Peyer's patch (tissue), 4 donors: ENCODE measurements at places on chromosomes 4 and X. TPM values are rescaled to one million over a fixed set of nuclear protein-coding genes. Genes with fewer than 3 reads are reported as not detected.

- H3K4me1 ChIP-seq: no peaks in the 10 kb centered on the region
- H3K27me3 ChIP-seq: no peaks in the 10 kb centered on the region
- no peak for DNase-seq
- H3K4me3 ChIP-seq: no peak overlapping the region
- no peaks in the 10 kb centered on the region for H3K36me3 ChIP-seq
Measured at GRCh38 chrX:45781901-45782553, 581.4 kb upstream of the DIPK2B start.

- no peak overlapping the region for H3K27ac ChIP-seq
- H3K4me3 ChIP-seq: no peak overlapping the region
- no peak for DNase-seq
- no peaks in the 10 kb centered on the region for H3K36me3 ChIP-seq
- no peaks in the 10 kb centered on the region for H3K4me1 ChIP-seq
Measured at GRCh38 chrX:136586386-136586785, 54.4 kb downstream of the VGLL1 start.

DNA sequence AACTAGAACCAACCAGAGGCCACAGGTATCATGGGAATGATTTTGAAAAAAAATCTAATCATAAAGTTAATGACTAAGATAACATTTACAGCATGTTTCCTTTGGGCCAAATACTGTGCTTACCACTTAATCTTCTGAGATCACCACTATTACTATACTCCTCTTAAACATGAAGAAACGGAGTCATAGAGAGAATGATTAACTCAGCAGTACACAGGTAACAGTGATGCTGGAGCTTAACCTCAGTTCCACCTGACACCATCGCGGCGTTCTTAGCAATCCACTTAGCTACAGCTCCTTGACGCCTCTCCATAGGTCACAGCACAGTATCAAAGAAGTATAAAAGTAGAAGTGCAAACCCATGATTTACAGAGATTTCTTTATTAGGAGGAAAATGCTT lies 592.6 kb upstream of the SLIT2 start:
- no peaks in the 10 kb centered on the region for H3K4me1 ChIP-seq
- H3K27me3 ChIP-seq: no peaks in the 10 kb centered on the region
- no peak overlapping the region for H3K27ac ChIP-seq
- no peak overlapping the region for H3K4me3 ChIP-seq

Gene SMIM10
- total RNA-seq: not detected

Gene ALB
- 0.66 TPM for total RNA-seq

Gene FATE1
- total RNA-seq: not detected

DNA sequence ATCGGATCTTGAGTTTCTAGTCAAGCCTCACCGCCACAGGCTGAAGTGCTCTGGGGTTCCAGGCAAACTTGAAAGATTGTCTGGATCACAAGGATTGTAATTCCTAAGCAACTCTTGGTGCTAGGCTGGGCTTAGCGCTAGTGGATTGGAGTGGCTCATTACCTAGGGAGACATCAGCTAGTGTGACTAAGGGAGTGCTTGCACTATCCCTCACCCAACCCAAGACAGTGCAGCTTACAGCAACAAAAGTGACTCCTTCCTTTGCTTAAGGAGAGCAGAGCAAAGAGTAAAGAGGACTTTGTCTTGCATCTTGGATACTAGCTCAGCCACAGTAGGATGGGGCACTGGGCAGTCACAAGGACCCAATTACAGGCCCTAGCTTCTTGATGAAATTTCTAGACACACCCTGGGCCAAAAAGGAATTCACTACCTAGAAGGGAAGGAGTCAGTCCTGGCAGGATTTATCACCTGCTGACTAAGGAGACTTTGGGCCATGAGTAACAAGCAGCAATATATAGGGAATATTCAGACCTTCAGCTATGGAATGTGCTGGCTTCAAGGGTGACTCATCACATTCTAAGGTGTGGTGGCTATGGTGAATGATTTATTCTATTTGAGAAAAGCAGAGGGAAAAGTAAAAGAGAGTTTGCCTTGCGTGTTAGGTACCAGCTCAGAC lies 1212.4 kb downstream of the PCDH18 start:
- no peaks in the 10 kb centered on the region for H3K4me1 ChIP-seq
- DNase-seq: no peak
- no peak overlapping the region for H3K4me3 ChIP-seq
- no peaks in the 10 kb centered on the region for H3K27me3 ChIP-seq
- no peak overlapping the region for H3K27ac ChIP-seq

Gene EPGN
- not detected for total RNA-seq
